ENCODE measurements at places on chromosomes 4 and X. TPM values are rescaled to one million over a fixed set of nuclear protein-coding genes. Genes with fewer than 3 reads are reported as not detected.

Gene C4orf50
- total RNA-seq, result not detected

Gene DKC1
- 31.9 TPM for total RNA-seq

Gene DRD5
- not detected for total RNA-seq

Gene UGT2A3
- not detected for total RNA-seq

Gene MAGEC1
- not detected for total RNA-seq

Gene TCP11X2
- total RNA-seq, result not detected

Gene ENOPH1
- 16.3 TPM for total RNA-seq

Gene USP46
- total RNA-seq, result 58.4 TPM

DNA sequence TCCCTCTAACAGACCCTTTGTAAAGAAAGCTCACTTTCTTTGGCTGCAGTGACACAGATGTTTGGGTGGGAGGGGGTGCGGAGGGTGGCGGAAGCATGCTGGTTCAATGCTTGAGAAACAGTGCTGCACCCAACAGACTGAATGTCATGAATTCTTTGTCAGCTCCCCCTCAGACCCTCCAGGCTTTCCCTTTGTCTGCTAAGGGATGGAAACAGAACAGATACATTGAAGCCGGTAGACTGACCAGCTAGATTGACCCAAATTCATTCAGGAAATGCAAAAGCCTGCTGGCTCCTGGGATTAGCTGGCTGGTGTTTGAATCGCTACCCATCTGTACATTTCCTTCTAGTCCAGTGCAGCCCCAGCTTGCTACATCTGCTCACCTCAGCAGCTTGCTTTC lies 90.8 kb upstream of the PAK3 start:
- DNase-seq, result no peak

DNA sequence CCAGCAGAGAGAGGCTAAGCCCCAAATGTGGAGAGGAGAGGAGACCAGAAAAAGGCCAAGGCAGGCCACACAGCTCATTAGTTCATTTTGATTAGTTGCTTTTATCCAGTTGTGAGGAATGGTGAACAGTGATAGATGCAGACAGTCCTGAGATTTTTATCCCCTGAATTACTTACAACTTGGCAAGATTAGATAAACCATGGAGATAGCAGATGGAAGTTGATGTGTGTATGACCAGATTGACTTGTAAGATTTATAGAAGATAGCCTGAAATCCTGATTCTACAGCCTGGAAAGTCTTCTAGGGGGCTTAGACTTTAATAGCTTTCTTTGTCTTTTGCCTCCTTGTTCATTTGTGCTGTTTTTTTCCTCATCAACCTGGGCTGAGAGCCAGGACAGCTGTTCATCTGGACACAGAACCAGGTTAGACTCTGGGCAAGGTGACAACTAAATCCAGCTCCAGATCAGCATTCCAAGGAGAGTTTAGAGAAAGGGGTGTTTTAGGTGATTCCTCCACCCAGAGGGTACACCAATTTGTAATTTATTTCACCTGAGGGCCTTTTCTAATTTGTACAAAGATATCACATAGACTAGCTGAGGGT lies 215.5 kb downstream of the SPATA18 start:
- DNase-seq, result no peak

GRCh38 chrX:49205443-49205842 lies 5.5 kb upstream of the SYP start:
- DNase-seq, result no peak

- DNase-seq, result no peak
These were observed 51.3 kb upstream of the MAP3K15 start for GRCh38 chrX:19566359-19567222.

DNA sequence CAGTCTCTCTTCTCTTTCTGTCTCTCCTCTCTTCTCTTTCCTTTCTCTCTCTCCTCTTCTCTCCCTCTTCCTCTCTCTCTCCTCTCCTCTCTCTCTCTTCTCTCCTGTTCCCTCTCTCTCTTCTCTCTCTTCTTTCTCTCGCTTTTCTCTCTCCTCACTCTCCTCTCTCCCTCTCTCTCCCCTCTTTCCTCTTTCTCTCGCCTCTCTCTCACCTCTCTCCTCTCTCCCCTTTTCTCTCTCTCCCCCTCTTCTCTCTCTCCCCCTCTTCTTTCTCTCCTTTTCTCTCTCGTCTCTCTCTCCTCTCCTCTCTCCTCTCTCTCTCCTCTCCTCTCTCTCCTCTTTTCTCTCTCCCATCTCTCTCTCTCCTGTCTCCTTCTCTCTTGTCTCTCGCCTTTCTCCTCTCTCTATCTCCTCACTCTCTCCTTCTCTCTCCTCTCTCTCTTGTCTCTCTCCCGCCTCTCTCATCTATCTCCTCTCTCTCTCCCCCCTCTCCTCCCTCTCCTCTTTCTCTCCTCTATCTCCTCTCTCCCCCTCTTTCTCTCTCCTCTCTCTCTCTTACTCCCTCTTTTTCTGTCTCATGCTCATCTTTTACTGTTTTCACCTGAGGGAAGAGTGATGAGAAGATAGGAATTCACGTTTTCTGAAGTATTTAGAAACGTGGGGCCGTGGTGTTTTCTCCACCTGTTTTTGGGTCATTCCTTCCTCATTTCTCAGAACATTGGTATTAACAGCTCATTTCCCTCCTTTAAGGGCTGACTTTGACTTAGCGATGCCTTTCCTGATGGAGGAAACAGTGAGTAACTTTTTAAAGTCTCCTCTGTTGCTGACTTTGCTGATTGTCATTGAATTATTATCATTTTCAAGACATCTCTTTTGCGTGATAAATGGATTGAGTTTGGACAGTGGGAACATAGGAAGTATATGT lies 80.6 kb upstream of the CD99 start:
- DNase-seq, result no peak

DNA sequence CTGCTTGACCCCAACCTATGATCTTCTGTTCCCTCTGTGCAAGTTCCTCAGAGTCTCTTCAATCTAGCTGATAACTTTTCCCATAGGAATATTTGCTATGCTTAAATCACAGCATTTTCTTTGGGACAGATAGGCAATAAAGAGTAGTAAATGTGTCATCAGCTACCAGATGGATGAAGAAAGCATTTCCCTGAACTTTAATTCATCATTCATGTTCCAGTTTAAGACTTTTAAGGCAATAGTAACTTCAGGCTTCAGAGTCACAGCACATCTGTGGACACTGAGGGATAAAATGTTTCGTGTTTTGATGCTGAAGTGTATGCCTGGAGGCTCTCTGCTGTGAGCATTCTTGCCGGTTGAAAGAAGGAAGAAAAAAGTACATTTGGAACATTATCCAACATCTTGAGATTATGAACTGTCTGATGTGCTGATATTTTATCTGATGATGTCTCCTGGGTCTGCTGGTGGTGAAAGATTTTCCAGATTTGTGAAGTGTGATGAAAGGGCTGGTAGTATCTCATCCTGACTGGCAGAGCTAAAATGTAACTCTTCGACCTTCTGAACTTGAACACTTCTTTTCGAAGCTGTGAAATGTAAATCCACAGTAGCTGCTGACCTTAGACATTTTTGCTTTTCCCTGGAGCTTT lies 133.7 kb downstream of the DCLK2 start:
- no peak for DNase-seq

DNA sequence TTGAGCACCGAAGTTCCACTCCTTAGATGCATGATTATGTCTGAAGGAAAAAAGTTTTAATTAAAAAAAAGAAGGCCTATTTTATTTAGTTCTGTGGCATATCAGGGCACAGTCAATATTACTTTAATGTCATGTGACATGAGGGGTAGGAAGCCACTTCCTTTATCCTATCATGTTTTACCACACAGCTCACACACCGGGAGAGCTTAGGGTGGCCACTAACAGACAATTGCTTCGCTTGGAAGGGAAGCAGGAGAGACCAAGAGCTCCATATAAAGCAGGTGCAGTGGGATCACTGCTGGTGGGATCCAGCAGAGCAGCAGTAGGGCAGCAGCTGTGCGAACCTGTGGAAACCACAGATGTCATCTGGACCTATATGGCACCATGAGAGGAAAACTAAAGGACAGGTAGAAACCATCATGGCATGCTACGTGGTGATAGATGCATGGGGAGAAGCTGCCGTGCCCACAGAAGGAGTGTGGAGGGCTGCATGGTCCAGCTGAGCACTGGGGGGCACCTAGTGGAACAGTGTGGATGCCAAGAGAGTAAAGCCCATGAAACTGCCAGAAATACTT lies 52.0 kb downstream of the DTHD1 start:
- DNase-seq, result no peak

DNA sequence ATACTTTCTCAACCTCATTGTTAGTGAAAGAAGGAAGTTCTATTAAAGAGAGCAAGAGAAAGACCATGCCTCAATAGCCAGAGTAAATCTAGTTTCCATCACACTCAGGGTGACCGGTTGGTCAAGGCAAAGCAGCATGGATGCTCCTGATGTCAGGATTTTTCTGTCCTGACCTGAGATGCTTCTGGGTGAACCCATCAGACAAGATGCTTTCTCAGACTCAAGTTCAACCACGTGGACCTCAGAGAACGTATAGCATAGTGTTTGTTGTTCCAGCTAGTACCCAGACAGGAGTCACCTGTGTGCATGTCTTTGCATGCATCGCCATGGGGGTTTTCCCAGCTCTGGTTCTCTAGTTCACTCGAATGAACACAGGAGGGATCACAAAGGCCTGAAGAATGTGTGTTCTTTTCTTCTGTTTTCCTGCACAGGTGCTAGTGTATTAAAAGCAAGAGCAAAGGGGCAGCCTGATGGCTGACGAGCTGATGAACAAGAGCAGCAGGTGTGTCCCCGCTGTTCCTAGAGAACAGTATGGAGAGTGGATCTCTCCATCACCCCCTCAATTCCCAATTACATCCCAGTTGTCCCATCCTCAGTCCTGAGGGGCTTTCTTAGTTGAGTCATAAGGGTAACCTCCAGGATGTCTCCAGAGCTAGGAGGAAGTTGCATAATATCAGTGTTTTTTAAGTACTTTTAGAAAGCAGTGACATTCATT lies 110.5 kb upstream of the ENPP6 start:
- no peak for DNase-seq

GRCh38 chr4:61320631-61321030 lies 120.5 kb downstream of the ADGRL3 start:
- DNase-seq, result no peak
